ENCODE measurements at places on chromosomes 3 and 15.

- DNase-seq: no peak
Measured at GRCh38 chr3:87949879-87950208, 109.0 kb downstream of the CGGBP1 start.

GRCh38 chr3:9450991-9451390, 53.6 kb downstream of the SETD5 start:
- DNase-seq: no peak

DNA sequence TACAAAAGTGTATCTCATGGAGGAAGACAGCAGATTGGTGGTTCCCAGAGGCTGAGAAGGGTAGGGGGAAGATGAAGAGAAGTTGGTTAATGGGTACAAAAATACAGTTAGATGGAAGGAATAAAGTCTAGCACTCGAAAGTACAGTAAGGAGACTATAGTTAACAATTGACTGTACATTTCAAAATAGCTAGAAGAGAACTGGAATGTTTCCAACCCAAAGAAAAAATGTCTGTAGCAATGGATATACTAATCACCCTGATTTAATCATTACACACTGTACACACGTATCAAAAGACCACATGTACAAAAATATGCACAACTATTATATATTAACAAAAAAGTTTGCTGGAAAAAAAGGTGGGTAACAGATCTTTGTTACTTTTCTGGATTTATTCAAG, 57.3 kb downstream of the THRB start:
- no peak for DNase-seq

GRCh38 chr3:97896547-97896946, 74.7 kb downstream of the CRYBG3 start:
- DNase-seq: no peak

- DNase-seq: no peak
Measured at GRCh38 chr3:119542168-119542767, 17.1 kb downstream of the CD80 start.

- no peak for DNase-seq
Measured at GRCh38 chr3:187400756-187401155, 32.6 kb downstream of the RTP4 start.

GRCh38 chr15:29911705-29912104, 89.4 kb upstream of the TJP1 start:
- no peak for DNase-seq

Data from GF-D8 (cell line).